Central memory CD8-positive, alpha-beta T cell (primary cell): ENCODE measurements at places on chromosomes 1 and 21.

- no peak for DNase-seq
These were observed 6.0 kb downstream of the KLHDC8A start for GRCh38 chr1:205350691-205351141.

- DNase-seq: no peak
These were observed 1.0 kb upstream of the LRRC38 start for GRCh38 chr1:13514821-13515220.

DNA sequence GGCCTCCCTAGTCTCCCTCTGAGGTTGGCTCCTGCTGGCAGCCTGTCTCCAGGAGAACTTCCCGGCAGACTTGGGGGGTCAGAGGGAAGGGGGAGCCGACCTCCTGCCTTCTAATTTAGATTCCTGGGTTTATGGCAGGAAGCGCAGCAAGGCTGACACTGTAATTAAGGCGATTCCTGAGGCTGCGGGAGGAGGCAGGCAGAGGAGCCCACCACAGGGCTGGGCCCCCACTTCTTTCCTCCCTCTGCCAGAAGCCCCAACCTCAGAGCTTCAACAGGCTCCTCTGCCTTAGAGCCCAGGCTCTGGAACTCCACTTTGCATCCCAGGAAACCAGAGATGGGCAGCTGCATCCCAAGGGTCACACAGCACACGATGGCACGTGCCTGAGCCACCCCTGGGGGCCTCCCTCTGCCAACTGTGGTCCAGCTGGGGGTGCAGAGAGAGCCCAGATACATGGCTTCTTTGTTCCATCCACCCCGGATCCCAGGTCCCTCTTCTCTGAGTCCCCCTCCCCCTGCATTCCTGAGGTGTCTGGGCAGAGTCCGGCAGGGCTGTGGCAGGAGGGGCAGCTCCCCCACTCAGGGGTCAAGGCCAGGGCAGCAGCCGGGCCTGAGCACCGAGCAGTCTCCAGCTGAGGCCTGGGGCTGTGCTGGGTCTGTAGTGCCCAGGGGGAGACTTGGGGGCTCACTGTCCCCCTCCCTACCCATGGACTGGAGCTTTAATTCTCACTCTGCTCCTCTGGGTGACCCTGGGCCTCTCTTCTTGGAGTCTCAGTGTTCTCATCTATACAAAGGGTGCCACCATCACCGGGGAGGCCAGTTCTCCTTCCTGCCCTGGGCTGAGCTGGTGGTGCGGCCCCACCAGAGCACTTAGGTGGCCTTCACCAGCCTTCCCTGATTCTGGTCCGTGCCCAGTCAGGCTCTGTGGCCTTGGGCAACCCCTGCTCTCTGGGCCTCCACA, 39.4 kb upstream of the FAM131C start:
- DNase-seq: no peak

DNA sequence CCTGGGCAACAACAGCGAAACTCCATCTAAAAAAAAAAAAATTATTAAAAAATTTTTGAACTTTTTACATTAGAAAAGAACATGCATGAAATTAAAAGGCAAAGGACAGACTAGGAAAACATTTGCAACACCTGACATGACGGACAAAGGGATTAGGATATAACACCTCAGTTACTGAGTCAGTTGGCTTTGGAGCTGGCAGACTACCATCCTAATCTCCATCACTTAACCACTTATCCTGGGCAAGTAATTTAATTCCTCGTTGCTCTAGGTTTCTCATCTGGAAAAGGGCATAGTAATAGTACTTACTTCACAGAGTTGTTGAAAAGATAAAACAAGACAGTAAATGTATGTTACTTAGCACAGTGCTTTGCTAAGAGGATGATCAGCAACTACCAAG, 11.9 kb downstream of the HECTD3 start:
- DNase-seq: no peak

- no peak for DNase-seq
These were observed 1.7 kb downstream of the ALDH9A1 start for GRCh38 chr1:165696625-165697100.

- no peak for DNase-seq
These were observed 96.2 kb upstream of the MARK1 start for GRCh38 chr1:220431554-220432239.

GRCh38 chr1:24715658-24716057, 29.6 kb upstream of the CLIC4 start:
- no peak for DNase-seq

DNA sequence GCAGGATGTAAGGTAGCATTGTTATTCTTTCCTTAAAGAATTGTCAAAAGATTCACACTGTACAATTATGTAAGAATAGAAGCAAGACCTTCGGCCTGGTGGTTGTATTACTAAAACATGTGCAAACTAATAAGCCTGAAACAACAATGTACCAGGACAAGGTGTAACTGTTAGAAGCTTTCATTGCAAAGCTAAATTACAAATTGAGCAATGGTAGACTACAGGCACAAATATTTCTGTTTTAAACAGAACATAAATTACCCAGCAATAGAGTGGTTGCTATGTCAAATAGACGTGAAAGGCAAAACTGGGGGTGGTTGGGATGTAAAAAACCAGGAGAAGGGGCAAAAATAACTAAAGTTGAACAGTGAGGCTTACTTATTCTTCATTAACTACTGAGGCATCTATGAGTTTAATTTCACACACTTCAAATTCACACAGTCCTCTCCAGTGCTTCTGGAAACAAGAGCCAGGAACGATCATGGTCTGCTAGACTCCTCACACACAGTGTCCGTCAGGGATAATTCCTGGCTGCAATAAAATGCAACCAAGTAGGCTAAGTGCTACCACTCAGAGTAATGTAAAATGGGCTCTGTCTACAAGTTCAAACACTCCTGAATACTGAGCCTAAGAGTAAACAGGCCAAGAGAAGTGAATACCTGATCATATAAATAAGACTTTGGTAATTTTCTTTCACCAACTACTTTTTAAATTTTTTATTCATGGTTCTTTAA, 39.3 kb upstream of the C1orf198 start:
- DNase-seq: no peak
